ENCODE measurements at places on chromosomes 11 and 22. TPM values are rescaled to one million over a fixed set of nuclear protein-coding genes. Genes with fewer than 3 reads are reported as not detected.

KCNJ1 gene
- not detected for total RNA-seq

LARGE2 gene
- total RNA-seq = not detected

SLC22A6 gene
- total RNA-seq = not detected

SGSM1 gene
- total RNA-seq = not detected

KCNK4 gene
- total RNA-seq = not detected

KCNQ1OT1 gene
- 0.81 TPM for total RNA-seq

MYEOV gene
- total RNA-seq = 130 TPM

CHST1 gene
- total RNA-seq = 0.14 TPM

ELFN2 gene
- total RNA-seq = 1.1 TPM

BRD1 gene
- total RNA-seq = 8.0 TPM

OR5P2 gene
- total RNA-seq = not detected

MYRF gene
- 1.4 TPM for total RNA-seq

OSBP2 gene
- 4.7 TPM for total RNA-seq

MMP8 gene
- not detected for total RNA-seq

POLA2 gene
- 18.1 TPM for total RNA-seq

GAB4 gene
- not detected for total RNA-seq

IL18BP gene
- total RNA-seq = 3.9 TPM

SMTNL1 gene
- not detected for total RNA-seq

ACRV1 gene
- not detected for total RNA-seq

ARVCF gene
- total RNA-seq = 9.3 TPM

DEFB131B gene
- total RNA-seq = not detected

SMCO4 gene
- 12.0 TPM for total RNA-seq

CDKN1C gene
- 32.5 TPM for total RNA-seq

LIF gene
- 25.4 TPM for total RNA-seq

C1QTNF4 gene
- total RNA-seq = not detected

OR5B17 gene
- total RNA-seq = not detected

OR10A3 gene
- not detected for total RNA-seq

SLC6A5 gene
- total RNA-seq = not detected

MICAL2 gene
- 148 TPM for total RNA-seq

USH1C gene
- total RNA-seq = not detected

TCF20 gene
- total RNA-seq = 12.4 TPM

ACR gene
- not detected for total RNA-seq
